ENCODE measurements at places on chromosomes 3 and 15.

GRCh38 chr3:31729573-31729972 is 196.8 kb downstream of the STT3B start:
- DNase-seq = no peak

DNA sequence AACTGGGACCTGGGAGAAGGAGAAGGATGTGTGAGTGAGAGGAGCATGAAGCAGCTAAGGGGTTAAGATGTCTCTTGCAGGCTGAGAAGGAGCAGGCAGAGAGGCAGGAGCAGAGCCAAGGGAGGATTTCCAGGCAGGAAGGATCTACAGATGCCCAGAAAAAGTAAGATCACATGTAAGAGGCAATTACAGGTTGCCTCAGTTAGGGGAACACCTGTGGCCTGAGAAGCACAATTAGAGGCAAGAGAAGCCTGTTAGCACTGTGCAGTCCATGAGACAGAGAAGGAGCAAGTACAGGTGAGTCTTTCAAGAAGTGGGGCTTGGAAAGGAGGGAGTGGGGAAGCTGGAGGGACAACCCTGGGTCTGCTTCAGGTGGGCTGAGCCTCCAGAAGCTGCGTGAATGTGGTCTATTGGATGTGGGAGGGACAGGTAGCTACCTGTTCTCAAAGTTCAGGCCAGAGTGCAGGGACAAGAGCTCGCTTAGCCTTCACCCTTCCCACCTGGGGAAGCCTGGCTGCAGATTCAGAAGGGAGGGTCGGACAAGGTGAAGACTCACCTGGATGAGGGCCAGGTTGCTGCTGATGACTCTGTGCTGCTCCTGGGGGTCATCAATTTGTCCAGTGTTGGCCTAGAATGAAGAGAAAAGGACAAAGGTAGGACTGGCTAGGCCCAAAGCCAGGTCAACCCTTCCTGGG is 50.7 kb downstream of the SLC41A3 start:
- no peak for DNase-seq

DNA sequence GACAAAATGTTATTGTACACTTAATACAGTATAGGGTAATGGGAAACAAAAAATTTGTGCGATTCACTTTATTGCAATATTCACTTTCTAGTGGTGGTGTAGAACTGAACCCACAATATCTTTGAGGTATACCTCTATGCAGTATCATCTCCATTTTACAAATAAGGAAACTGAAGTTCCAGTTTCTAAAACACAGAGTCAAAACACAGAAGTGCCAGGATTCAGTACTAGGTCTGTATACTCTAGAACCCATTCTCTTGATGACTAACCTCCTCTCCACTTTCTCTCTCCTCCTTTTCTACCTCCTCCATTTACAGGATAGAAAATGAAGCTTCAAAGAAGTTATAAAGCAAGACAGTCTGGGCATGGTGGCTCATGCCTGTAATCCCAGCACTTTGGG is 62.2 kb downstream of the MB21D2 start:
- no peak for DNase-seq

- DNase-seq = no peak
Measured at GRCh38 chr3:23710555-23710954, 95.2 kb upstream of the UBE2E1 start.

- no peak for DNase-seq
Measured at GRCh38 chr15:74202452-74203401, at the start of gene STRA6. STRA6 (minus strand) TSS chr15:74202787; CDS start chr15:74202267, 520 bp downstream.

GRCh38 chr3:89059211-89059925 is 48.1 kb upstream of the EPHA3 start:
- no peak for DNase-seq

DNA sequence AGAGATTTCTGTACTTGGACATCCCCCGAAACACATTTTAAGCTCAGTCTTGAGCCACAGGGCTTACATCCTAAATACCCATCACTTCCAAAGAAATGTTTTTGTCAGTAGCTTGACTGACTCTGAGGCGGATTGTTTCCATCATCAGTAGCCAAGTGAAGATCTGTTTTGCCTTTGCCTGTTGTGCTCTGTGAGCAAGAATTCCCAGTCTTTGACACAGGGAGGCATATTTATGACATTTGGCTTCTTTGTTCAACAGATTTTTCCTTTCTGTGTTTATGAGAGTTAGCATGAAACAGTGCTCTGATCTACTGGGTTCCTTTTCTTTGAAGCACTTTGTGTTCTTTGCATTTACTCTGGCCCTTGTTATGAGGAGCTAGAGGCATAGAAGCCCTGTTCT is 132.1 kb upstream of the CDIN1 start:
- no peak for DNase-seq
